ENCODE measurements at places on chromosomes 2 and 18.

DNA sequence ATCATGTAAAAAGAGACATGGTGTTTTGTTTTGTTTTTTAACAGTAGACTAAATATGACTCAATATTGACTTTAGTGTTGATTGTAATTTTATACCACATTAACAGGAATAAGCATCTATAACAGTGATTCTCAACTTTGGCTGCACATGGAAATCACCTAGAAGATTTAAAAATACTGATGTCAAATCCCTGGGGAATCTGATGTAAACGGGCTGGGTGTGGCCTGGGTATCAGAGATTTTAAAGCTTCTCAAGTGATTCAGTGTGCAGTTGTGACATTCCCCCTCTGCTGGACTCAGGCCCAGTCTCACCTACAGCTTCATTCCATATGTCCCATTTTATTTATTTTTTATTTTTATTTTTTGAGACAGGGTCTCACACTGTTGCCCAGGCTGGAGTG is 82.8 kb upstream of the ATP8B1 start:
- DNase-seq = no peak

DNA sequence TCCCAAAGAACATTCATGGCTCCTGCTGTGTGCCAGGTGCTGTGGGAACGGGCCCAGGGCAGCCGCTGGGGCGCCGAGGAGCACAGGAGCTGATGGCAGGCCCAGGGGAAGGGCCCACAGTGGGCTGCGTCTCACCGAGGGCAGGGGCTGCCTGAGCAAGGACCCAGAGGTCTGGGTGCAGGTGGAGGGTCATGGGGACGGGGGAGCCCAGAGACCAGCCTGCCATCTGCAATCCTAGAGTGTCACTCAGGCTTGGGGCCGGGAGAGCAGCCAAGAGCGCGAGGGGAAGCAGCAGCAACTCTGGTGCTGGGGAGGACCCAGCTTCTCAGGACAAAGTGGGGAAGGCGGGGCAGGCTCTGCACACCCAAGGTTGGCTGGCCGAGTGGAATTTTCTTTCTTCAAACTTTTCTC is 207.4 kb downstream of the HDAC4 start:
- no peak for DNase-seq

DNA sequence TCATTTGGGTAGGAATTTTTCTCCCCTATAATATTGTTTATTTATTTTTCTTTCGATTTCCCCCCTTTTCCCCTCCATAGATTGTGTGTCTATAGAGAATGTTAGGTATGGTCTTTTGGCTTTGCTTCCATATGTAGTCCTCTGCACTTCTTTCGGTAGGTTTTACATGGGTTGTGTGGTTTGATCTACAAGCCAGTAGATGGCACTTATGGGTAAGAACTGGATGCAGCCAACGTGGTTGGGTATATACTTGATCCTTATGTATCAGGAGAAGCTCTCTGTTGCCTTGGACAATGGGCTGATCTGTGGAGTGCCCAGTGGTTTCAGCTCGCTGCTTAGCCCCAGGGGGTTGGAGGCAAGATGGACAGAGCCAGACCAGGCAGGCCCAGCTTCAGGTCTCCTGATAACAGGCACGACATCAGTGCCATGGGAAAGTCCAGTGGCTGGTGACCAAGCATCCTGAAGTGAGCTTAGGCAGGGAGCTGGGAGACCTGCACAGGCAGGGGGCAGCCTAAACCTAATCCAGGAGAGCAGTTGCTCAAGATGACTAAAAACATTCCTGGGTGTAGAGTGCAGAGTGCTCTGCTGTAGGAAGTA is 488.3 kb downstream of the CCDC85A start:
- no peak for DNase-seq

GRCh38 chr18:9366126-9366714 is 31.6 kb downstream of the TWSG1 start:
- no peak for DNase-seq

DNA sequence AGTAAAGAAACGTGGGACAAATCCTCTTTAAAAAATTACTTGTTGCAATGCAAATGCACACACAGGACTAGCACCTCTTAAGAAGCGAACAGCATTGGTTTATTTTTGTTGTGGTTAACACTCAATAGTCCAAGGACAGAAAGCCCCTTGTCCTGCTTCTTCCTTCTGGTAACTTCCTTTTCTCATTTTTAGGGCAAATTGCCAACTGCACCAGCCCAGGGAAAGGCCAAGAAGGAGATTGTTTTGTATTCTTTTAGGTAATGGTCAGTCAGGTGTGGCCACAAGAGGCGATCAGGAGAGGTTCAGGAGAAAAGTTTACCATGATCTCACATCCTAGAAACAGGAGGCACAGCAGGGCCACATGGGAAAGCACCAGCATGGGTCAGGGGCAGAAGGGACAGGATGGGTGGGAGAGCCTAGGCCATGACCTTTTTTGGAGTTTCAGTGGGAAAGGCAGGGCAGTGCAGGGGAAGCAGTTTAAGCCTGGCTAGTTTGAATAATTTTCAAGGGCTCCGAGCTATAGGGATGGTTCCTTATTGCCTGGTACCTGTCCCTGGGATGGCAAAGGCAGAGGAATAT is 73.0 kb downstream of the CHRNA1 start:
- no peak for DNase-seq

GRCh38 chr18:72584787-72585186 is 40.6 kb upstream of the CBLN2 start:
- DNase-seq = no peak

- DNase-seq = peak; percentile 83
Observed at GRCh38 chr2:98551316-98551715, 57.0 kb downstream of the COA5 start.

- no peak for DNase-seq
Observed at GRCh38 chr2:191693166-191693565, 15.2 kb downstream of the NABP1 start.

DNA sequence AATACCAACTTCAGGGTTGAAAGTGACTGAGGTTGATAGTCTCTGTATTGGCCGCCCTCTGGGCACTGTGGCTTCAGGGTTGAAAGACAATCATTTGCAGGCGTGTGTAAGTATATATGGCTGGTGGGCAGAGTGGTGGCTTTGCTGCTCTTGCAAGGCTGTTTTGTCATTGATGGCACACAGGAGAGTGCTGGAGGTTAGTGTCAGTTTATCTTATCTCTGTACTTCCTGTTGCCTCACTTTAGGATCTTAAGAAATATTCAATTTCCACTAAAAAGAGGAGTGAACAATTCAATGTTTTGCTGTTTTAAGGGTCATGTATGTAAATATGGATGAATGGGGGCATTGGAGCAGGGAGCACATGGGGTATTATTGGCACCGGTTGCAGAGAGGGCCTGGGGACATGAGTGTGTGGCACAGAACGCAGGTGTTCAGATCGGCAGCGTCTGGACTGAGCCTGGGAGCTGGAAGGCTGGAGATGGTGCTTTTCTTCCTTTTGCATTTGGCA is 51.5 kb downstream of the NCK2 start:
- peak; percentile 60 for DNase-seq

- DNase-seq = no peak
Observed at GRCh38 chr2:143422681-143423080, 293.5 kb downstream of the ARHGAP15 start.

- no peak for DNase-seq
Observed at GRCh38 chr2:66105066-66105753, 329.7 kb upstream of the MEIS1 start.

DNA sequence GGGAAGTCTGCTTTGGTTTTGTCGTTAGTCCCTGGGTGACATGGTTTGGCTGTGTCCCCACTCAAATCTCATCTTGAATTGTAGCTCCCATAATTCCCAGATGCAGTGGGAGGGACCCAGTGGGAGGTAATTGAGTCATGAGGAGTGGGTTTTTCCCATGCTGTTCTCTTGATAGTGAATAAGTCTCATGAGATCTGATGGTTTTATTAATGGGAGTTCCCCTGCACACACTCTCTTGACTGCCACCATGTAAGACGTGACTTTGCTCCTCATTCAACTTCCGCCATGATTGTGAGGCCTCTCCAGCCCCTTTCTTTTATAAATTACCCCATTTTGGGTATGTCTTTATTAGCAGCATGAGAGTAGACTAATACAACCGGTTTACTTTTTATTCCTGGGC is 405.8 kb upstream of the ID2 start:
- no peak for DNase-seq

- DNase-seq = no peak
Observed at GRCh38 chr2:226981791-226982326, 146.0 kb downstream of the RHBDD1 start.
